ENCODE measurements at places on chromosomes 5 and 9.

GRCh38 chr5:60526336-60526875 is 173.6 kb downstream of the DEPDC1B start:
- DNase-seq: no peak

GRCh38 chr5:143140492-143141203 is 262.8 kb downstream of the NR3C1 start:
- DNase-seq: no peak

DNA sequence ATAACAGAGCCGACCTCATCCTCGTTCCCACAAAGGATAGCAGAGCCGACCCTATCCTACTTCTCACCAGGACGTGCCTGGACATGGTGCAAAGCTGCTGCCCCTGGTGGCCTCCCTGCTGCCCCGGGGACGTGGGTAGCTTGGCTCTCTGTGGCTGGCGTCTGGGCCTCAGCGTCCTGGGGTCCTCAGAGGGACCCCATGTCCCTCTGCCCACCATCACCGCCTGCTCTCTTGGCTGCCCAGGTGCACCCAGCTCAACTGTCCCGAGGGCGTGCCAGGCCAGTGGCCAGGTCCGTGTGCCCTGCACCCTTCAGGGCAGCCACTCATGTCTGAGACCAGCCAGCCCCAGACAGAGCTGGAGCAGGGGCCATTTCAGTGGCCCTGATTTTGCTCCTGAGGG is 8.5 kb downstream of the NKD2 start:
- no peak for DNase-seq

DNA sequence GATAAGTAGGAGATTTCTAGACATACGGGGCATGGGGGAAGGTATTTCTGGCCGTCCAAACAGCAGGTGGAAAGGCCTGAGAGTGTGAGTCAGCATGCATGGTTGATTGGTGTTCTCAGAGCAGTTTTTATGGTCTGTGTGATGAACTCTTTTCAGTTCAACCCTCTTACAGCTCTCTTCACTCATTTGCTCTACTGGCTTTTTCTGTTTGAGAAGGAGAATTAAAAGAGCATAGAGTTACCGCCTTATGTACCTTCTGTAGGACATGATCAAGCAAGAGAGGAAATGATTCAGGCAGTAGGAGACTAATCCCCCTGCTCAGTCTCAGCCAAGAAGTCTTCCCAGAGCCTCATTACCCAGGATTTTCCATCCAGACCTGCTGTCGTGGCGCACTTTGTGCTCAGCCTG is 92.4 kb downstream of the PRDM6 start:
- no peak for DNase-seq

- DNase-seq: no peak
These were observed 7.7 kb downstream of the PAX5 start for GRCh38 chr9:37026113-37026930.

GRCh38 chr5:28808967-28809810 is 1770.8 kb upstream of the CDH9 start:
- DNase-seq: no peak

GRCh38 chr5:98839469-98840383 is 66.3 kb downstream of the RGMB start:
- peak; percentile 22 for DNase-seq

DNA sequence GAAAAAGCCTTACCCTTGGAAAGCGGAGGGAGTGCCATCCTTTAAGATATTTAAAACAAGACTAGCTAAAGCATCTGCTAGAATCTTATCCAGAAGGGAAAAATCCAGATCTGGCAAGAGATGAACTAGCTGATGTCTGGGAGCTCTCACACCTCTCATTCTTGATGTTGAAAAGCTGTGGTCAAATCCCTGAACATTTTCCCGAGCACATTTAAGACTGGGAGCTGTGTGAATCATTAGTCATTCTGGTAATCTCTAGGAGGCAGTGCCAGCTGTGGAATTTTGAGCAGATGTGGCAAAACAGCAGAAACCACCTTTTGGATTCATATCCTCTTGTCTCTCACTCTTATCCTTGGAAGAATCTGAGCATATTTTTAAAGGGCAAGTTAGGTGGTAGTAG is 218.0 kb downstream of the MAN2A1 start:
- no peak for DNase-seq

DNA sequence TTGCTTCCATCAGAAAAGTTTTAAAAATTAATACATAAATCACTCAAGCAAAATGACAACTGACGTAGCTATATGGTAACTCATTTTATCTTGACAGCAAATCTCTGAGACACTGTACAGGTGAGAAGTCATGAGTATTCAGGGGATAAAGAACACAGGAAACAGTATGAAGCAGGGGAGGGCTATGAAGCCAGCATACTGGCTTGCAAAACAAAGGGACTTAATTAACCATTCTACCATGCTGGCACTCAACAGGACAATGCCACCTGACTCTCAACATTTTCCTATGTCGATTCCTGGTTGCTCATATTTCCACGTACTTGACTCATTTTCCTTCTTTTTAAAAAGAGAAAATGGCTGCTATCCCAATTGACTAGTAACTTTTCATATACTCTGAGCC is 151.4 kb upstream of the RETREG1 start:
- no peak for DNase-seq

DNA sequence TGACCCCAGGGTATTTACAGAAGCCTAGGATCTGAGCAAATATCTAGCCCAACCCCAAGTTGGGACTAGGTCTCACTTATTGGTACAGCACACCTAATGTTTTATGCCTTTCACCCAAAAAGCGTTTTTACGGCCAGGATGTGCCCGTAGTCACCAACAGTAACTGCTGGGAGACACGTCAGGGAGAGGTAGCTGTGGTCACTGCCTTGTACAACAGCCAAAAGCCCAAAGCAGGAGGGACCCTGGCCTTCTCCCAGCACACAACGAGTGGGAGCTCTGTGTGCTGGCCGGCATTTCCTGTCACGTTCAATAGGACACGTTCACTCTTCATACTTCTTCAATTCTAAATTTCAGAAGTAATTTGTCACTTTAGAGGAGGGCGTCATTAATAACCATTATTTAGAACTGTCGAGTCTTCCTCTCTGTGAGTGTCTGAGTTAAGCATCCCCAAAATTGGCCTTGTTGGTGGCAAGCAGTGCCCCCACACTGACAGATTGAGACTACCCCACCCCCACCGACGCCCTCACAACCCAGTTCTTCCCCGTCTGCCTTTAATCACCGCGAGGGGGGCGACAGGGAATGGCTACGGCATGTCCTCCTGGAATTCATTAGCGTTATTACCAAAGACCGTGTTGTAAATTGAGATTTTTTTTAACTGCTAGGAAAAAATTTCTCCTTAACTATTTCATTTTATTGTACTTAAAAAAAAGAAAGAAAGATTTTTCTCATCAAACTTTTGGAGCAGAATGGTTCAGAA is 80.7 kb downstream of the MVB12B start:
- DNase-seq: no peak

DNA sequence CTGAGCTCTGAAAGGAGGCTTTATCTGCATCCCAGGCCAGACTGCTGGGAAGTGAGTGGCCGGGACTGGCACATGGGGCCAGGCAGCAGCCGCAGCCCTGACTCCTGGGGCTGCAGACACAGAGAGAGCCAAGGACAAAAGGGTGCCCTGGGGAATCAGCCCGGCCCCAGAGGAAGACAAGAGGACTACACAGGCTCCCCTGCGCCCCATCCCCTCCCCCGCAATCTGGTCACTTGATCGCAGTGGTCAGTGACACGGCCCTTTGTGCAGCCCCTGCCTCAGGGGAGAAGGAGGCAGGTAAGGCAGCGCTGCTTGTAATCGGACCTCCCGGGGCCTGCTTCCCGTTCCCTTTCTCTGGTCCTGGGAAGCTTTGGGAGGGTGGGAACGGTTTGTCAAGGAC is 55.5 kb upstream of the FUBP3 start:
- DNase-seq: no peak

DNA sequence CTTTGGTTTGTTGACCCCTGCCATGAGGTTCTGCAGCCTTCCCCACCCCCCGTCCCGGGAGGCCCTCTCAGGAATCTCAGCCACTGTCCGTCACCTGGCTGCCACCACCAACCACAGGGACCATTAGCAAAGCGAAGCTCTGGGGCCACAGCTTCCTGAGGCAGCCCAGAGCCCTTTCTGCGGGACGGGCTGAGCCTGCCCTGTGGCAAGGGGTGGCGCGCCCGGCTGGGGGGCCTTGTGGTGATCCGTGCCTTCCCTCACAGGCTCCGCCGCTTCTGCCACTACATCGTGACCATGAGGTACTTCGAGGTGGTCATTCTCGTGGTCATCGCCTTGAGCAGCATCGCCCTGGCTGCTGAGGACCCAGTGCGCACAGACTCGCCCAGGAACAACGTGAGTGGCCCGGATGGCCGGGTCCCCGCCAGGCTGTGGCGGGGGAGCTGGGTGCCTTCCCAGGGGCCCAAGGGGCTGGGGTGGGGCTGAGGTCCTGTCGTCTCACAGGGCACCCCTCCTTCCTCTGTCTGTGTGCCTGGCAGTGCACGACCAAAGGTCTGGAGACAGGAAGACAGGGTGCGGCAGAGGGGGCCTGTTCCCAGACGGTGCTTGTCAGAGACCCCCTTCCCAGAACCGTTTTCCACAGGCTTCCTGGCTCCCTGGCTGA is 169.2 kb downstream of the CACNA1B start:
- peak; percentile 15 for DNase-seq

GRCh38 chr5:33755231-33755630 is 136.6 kb downstream of the ADAMTS12 start:
- no peak for DNase-seq

DNA sequence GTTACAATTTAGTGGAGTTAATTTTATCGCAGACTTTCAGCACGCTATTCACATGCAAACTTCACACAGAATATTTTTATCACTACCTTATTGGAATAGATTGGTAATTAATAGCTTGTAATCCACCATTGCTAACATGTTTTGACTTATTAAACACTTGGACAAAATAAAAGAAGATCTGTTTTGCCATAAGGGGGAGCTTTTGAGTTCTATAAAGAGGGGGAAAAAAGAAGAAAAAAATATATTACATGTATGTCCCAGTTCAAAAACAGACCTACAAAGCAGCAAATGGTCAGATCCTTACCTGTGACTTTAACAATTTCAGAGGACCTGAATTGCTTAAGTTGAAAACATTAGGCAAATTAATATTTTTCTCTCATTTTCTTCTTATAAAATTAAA is 1.2 kb upstream of the PAPPA start:
- DNase-seq: no peak

DNA sequence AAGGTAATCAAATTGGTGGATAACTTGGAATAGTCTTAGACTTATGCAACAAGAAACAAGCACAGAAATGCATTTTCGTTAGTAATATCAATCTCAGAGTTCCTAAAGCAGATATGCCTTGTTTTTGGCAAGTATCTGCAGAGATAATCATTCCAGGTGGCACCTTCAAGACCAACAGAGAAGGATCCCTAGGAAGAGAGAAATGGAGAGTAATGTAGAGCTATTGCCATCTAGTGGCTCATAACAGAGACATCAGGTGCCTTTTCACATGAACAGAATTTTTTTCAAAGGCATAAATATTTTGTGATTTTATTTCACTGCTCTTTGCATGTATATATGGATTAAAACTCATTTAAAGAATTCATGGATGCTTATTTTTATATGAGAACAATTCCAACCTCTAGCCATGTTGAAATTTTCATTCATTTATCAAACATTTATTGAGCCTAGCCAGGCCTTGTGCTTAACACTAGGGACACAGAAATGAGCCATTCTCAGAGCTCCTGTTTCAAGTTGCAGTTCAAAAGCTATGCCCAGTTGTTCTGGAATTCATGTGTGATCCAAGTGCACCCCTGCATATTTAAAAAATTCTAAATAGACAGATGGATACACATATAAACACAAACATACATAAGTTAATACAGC is 117.5 kb upstream of the OR13F1 start:
- no peak for DNase-seq

DNA sequence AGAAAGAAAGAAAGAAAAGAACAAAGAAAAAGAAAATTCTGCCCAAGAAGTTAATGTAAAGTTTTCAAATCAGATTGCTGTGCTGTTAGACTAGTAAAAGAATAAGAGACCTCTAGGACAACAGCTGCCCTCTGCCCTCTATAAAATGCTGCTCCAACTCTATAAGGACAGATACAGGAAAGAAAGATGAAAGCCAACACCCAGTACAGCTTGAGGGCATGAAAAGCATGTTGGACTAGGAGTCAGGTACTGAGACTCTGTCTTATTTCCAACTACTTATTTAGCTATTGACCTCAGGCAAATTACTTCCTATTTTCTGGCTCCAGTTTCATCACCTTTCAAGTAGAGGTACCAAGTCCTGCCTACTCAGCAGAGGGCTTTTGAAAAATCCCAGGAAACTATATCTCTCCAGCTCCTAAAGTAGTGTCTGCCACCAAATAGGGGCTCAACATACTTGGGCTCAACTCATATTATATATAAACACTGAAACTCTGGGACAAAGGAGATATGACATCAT is 5.7 kb downstream of the HBEGF start:
- no peak for DNase-seq

DNA sequence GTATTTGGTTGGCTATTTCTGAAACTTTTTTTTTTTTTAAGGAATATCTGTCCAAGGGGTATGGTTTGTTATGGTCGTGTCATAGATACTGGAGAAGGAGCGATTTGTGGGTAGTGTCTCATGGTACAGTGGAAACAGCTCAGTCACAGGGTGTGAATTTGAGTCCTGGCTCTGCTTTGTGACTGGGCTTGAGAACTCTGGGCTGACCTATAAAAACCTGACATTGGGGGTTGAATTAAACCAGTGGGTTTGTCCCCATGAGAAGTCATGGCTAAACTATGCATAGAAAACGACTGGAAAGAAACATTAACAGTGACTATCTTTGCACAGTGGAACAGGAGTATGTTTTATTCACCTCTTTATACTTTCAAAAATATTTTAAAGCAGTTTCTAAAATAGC is 54.7 kb downstream of the MACROH2A1 start:
- no peak for DNase-seq

DNA sequence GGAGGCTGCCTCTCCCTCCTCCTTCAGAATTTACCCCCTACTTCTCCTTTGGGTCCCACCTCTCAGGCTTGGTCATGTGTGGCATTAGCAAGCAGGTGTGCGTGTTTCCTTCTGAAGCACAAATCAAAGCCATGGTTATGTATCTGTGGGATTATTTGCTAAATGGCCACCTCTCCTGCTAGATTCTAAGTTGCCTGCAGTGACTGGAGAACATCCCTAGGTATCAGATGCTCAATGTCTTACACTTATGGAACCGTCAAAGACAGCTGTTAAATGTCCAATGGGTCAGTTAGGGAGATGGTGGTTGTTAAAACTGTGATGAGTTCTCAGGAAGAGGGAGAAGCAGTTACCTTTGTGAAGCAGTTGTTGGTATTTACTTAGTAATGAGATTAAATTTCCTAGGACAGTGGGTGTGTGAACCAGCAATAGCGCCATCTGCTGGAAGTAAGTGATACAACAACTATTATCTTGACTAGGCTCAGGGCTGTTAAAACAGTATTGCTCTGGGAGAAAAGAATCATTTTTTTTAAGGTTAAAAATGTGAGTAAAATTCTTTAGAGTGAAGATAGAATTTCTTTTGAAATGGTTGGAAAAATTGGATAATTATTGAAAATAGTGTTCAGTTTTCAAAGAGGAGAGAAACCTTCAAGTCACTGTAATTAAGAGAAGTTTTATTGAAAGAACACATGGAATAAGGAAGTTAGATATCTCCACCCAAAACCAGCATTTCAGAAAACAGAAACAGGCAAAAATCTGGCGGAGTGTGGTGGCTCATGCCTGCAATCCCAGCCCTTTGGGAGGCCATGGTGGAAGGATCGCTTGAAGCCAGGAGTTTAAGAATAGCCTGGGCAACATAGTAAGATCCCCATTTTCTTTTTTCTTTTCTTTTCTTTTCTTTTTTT is 71.3 kb downstream of the TMC1 start:
- peak; percentile 17 for DNase-seq
